Cerebellar nuclear complex (tissue), 1 donor: ENCODE measurements at places on chromosomes 2 and 18.

- no peak for DNase-seq
These were observed 424.9 kb downstream of the PID1 start for GRCh38 chr2:228846161-228846560.

- DNase-seq: no peak
These were observed 42.0 kb downstream of the NUP35 start for GRCh38 chr2:183166210-183166609.

GRCh38 chr2:33425586-33426031 is 50.8 kb upstream of the RASGRP3 start:
- no peak for DNase-seq

DNA sequence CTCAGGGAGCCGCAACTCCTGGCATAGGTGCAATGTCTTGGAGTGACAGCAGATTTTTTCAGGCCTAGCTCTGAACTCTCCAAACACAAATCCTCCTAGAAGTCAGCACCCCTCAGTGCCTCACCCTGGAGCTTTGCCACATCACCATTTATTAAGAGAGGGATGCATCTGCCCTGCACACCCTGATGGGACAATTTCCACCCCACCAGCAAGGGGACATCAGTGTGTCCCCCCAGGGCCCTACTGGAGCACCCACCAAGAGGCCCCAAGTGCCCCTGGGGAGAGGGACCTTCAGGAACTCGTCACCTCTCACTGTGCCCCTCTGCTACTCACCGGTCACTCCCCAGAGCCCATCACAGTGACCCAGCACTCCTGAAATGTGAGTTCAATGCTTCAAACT is 144.7 kb downstream of the NDUFA10 start:
- no peak for DNase-seq

GRCh38 chr2:170816504-170817092 is at the start of gene GAD1:
GAD1 (plus strand) TSS chr2:170816887; CDS start chr2:170818592, 1,705 bp downstream.
- no peak for DNase-seq

DNA sequence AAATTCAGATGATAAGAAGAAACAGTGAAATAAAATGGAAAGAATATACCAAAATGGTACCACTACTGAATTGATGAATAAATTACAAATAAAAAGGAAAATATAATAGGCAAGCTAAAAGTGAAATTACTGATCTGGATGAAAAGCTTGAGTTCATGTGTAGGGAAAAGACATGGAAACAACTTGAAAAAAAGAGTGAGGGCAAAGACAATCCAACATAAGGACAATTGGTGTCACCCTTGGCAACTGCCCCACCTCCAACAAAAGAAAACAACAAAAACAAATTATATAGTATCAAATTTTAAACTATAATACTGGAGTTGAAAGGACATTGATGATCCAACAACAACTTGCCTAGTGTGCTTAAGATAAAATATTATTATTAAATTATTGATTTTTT is 37.6 kb downstream of the PPP1R1C start:
- DNase-seq: no peak

DNA sequence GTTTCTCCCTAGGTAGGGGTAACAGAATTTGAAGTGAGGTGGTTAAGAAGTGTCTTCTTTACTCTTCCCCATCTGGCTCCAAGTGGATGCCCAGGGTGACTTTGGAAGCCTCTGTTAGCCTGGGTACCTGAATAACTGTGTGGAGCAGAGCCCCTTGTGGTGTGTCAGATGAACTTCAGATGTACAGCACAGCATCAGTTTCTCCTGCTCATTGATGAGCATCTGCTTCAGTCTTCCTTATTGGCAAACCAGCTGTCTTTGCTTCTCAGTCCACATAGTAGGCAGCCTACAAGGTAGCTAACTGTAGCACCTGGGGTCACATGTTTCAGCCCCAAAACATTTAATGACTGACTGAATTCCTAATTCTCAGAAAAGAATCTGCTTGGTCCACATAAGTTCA is 56.2 kb upstream of the ATP8B1 start:
- DNase-seq: no peak

DNA sequence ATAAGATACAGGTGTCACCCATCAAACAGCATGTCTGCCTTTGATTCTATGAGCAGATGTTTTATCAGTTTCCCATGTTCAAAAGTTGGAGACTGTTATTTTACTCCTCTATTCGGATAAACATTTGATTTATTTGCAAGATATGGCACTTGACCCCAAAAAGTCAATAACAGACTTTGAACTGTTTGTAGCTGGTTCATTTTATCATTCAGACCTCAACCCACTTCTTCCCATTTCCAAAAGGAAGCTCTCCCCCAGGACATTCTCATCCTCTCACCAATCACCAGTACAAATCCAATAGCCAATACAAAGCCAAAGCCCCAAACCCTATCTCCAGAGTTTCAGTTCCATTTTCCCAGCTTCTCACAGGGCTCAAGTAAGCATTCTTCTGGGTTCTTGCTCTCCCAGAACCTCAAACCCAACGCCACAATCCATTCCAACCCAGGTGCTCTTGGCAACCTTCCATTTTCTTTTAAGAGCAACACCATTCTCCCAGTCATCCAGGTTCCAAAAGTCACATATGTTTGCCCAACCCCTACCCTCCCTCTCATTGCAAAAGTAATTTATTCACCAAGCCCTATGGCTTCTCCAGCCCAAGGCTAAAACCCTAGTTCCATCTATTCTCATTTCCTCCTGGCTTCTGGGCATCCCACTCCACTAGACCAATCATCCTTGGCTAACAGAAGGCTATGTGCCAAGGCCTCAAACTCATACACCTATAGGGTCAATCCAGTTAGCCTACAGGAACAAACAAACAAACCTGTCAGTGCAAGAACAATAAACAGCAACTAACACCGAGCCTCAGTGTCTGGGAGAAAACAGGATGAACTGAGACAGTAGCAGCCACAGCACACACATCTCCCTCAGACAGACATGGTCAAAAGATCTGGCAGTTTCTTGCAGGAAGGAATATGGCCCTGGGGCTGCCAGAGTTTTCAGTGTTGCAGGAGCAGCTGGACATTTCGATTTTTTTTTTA is 9.2 kb downstream of the ACVR1 start:
- no peak for DNase-seq

DNA sequence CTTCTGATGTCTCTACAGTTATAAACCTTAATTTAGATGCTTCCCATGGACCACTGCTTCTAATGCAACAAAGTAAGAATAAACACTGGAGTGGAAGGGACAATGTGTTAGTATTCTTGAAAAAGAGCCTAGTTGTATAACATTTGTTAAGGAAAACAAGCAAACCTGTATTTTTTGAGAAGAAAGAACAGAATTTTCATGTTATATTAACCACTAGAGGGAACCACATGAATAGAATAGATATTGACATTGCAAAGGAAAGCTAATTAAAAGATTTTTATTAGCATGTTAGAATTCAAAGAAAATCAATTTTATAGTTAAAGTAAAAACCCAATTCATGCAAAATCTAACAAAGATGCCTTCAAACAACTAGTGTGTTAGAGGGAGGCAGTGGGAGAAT is 151.2 kb upstream of the BARD1 start:
- no peak for DNase-seq

GRCh38 chr2:32064021-32064601 is 755 bp downstream of the SPAST start:
- DNase-seq: no peak

DNA sequence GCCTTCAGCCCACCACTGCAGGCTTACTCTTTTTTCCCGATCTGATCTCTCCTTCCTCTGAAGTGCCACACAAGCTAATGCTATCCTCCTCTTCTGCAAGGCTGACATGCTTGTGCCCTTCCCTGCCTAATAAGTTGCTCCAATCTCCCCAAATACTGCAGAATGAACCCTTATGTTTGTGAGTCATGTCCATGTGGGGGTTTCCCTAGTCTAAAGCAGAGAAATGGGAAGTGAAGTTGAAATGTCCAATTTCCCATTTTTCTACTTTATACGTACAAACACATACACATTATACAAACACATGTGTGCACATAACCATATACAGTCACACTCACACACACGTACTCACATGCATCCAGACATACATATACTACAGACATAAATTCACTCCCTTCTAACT is 288.1 kb upstream of the CELF4 start:
- DNase-seq: no peak

- no peak for DNase-seq
These were observed 18.3 kb upstream of the SMAD4 start for GRCh38 chr18:51011709-51012108.

GRCh38 chr2:46854260-46854659 is 61.3 kb downstream of the MCFD2 start:
- DNase-seq: no peak

- no peak for DNase-seq
These were observed 24.3 kb downstream of the SMYD1 start for GRCh38 chr2:88091943-88092342.

GRCh38 chr2:46299365-46300263 is 2.4 kb downstream of the EPAS1 start:
- DNase-seq: no peak

DNA sequence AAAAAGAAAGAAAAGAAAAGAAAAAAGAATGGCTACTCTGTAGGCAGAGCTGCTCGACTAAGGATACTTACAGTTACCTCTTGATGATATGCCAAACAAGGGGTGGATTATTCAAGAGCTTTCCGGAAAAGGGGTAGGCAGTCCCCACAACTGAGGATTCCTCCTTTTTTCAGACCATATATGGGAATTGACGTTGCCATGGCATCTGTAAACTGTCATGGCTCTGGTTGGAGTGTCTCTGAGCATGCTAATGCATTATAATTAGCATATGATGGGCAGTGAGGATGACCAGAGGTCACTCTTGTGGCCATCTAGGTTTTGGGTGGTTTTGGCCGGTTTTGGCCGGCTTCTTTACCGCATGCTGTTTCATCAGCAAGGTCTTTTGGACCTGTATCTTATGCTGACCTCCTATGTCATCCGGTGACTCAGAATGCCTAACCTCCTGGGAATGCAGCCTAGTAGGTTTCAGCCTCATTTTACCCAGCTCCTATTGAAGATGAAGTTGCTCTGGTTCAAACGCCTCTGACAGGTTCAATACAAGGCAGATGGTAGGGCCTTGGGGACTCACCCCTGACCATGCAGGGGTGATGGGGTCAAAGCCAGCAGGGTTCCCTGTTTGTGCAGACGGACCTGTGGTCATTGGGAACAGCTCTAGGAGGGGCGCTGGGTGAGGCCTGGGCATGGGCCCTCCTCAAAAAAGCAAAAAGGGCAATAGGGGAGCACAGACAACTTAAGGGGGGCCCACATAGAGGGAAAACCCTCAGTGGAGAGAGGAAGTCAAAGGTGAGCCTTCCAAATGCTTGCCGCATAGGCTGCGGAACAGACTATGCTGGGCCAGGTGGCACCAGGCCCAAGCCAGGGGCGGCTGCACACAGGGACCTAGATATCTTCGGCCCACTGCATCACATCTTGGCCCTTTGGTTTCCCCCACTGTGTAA is 251.2 kb upstream of the RAB6C start:
- no peak for DNase-seq

- DNase-seq: no peak
These were observed 401.9 kb downstream of the HRH4 start for GRCh38 chr18:24862201-24862816.

DNA sequence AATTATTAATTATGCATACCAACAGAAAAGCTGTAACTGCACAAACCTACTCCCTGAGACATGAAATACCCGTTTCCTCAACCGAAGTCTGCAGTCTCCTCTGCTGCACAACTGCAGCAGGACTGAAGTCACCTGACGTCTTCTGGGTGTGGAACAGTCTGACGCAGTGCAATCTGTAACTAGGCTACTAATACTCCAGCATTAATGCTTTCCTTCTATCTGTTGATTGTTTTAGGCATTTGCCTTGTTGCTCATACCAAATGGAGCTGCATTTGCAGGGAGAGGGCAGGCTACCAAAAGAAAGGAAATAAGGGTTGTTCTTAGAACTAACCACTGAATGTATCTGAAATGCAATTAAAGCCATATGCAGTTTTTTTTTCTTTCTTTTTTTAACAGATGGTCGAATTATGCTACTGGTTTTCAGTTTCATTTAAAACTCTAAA is 40.1 kb downstream of the RTN4 start:
- no peak for DNase-seq

DNA sequence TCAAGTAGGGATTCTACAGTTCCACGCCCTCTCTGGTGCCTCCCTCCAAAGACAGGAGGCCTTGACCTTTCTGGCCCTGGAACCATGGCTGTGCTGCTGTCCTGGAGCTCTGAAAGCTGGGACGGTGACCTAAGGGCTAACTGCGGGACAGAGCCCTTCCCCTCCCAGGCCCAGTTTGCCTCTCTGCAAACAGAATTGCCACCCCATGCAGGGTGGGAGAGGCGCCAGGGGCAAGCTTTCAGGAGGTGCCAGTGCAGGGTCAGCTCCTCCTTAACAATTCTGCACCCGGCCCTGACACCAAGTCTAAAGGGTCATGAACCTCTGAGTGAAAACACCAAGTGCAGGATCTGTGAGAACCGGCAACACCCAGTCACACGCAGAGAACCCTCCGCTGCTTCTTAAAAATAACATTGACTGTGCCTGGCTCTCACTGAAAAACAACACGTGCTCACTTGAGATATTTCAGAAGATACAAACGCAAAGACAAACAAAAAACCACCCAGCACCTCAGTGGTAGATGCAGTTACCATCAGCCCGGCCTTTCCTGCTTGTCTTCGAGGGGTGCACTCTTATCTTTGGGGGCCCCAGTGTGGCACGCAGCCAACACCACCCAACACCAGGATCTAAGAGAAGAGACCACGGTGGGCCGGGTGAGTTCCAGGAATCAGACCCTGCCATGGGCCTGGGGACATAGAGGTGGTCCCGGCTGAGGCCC is 1.1 kb upstream of the SNED1 start:
- DNase-seq: no peak

GRCh38 chr2:238408615-238409340 is 17.9 kb upstream of the ASB1 start:
- DNase-seq: no peak

GRCh38 chr18:56982766-56983165 is 164.1 kb upstream of the BOD1L2 start:
- DNase-seq: no peak

DNA sequence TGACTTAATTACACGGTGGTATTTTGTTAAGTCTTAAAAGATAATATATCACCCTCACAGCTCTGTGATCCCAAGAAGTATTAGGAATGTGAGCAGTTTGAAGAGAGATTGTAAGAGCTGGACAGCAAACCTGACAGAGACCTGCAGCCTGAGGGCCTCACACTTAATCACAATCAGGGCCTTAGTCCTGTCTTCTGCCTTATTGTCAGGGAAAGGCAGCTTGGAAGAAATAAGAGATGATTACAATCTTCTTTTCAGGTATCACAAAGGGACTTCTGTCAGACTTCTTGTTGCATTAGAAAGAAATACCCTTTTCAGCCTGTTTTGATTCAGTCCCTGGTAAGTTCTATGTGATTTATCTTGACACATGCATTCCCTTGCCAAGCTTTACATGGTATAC is 1433.8 kb upstream of the SLC39A10 start:
- no peak for DNase-seq
